ENCODE measurements at places on chromosomes 4 and X.

GRCh38 chrX:25017667-25018247, 2.0 kb upstream of the ARX start:
- no peak for DNase-seq

DNA sequence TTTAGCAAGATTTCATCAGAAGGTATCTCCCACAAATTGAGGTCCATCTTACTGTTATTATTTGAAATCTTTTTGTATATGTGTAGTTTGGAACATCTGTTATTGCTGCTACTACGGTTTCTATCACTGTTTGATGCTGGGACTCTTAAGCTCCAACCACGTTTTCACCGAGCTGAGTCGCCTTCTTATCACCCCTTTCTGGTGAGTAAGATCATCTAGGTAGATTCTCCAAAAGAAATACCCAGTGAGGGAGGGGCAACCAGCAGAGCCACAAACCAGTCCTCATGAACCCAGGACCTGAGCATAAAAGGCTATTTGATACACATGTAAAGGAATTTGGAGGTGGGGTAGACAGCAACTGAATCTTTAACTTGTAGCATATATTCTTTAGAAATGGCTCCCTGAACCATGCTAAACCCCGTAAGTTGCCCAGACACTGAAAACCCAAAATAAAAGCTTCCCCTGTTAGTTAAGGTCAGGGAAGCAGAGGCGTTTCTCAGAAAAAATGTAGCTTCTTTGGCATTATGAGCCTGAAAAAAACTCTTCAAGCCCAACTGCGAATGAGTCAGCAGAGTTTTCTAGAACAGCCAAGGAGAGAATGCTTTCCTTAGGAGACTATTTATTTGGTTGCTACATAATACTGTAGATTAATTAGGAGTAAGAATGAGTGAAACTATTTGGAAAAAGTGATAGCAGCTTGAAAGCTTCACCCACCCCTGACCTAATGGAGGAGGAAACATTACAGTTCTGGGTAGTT, 53.8 kb upstream of the ATXN3L start:
- no peak for DNase-seq

- DNase-seq: no peak
These were observed 78.8 kb downstream of the RLIM start for GRCh38 chrX:74535408-74536151.

- DNase-seq: no peak
These were observed 632.2 kb downstream of the TRAM1L1 start for GRCh38 chr4:116453127-116453526.

DNA sequence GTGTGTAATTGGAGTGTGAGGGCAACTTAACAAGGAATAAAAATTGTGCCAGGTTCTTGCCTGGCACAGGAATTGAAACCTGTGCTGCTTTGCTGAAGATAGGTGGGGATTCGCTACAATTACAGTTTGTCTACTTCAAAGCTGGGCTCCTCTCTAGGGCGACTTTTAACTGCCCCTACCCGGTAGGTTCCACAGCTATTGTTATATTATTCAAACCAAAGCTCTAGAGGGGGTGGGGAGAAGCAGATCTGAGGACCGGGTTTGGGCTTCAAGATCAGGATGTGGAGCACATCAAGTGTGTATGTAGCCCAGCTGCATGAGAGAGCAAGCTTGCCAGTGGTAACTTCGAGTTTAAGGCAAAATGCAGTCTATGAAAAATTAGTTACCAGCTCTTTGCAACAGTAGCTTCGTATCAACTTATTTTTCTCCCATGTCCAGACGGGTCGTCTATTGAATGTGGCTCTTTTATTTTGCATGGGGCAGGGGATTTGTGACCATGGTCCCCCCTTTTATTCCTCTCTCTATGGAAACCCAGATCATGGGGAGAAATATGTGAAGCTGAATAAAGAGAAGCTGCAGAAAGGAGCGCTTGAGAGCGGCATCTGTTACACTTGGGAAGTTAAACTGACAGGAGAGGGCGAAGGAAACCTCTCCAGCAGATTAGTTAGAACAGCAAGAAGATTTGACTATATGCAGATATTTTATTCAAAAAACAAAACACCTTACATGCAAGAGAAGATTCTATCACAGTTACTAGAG, 3.2 kb upstream of the POU3F4 start:
- no peak for DNase-seq

- DNase-seq: no peak
These were observed 162.2 kb upstream of the S100G start for GRCh38 chrX:16487620-16488385.

GRCh38 chrX:14064626-14065432, 35.1 kb upstream of the GEMIN8 start:
- DNase-seq: no peak

DNA sequence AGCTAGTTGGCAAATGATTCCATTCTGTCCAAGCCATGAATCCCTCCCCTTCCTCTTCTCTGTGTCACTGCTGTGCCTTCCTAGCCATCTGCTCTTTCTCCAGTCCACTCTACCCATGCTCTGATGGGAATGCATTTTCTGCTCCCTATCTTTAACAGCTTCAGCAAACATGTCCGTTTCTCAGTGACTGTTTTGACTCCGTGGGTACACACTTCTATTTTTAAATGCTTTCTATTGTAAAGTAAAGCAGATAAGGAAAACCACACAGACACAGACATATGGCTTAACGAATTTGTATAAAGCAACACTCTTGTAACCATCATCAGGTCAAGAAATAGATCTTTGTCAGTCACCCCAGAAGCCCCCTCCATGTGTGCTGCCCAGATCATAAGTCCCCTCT, 72.4 kb upstream of the KLHL13 start:
- DNase-seq: no peak

DNA sequence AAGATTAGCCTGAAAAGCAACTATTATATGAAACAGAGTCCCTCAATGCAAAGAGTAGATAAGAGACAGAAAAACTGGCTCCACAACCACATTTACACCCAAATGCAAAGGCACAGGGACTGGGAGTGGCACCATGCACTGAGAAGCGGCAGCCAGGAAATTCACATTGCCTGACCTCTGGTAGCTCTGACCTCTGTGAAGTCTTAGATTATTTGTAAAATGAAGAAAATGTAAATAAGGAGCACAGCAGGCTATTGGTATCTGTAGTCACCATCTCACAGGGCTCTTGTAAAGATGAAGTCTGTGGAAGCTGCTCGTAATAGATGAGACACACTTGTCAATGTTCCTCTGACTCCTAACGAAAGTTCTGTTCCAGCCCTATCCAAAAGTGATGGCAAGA, 69.7 kb downstream of the FAT1 start:
- DNase-seq: no peak

- DNase-seq: no peak
These were observed 3.7 kb downstream of the C4orf54 start for GRCh38 chr4:99653916-99654315.

DNA sequence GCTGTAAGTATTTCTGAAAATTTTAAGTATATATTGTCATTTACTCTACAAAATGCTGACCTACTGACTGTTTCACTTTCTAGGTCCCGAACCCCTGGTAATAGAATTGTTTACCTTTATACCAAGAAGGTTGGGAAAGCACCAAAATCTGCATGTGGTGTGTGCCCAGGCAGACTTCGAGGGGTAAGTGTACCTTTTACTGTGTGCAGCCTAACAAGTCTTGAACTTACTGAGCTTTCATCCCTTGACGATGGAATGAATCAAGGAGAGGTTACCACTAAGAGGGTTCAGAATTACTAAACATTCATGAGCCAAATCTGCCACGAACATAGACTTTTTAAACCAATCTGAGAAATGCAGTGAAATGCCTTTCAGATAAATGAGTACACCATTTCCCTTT, 1.6 kb downstream of the RPL34 start:
- no peak for DNase-seq

GRCh38 chr4:6180841-6181631, 19.3 kb downstream of the JAKMIP1 start:
- DNase-seq: no peak

GRCh38 chrX:70504772-70505450, 60.3 kb downstream of the DLG3 start:
- DNase-seq: no peak

- no peak for DNase-seq
These were observed 32.5 kb downstream of the TSPAN5 start for GRCh38 chr4:98625920-98626319.

GRCh38 chrX:10749113-10749512, 128.7 kb upstream of the MID1 start:
- no peak for DNase-seq

DNA sequence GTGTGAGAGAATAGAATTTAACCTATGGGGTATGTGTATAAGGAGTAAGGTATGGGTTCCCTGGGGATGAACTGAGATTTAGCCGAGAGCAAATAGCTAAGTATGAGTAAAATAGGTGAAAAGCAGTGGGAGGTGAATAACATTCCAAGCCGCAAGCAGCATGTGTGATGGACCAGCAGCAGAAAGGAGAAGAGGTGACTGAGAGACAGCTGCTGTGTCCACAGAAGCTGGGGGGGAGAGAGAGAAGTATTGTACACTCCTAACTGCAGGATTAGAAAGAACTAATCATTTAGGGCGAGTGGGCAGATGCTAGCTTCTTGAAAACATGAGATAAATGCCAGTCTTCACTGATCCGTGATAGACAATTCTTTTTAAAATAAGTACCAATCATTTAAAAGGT, 296.0 kb downstream of the KLHL4 start:
- no peak for DNase-seq

DNA sequence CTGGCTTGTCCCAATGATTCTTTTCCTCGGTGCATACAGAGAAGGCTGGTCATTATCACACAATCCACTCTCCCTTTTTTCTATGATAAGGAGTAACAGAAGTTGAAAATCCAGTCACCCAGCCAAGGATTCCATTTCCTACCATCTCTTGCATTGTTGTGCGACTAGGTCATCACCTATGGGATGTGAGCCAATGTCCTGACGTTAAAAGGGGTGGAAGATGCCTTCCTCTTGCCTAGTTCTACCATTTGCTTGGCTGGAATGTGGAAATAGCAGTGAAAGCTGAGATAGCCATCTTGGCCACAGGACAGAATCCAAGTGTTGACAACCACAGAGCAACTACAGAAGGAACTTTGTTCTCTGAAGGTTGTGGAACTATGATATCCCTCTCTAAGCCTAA, 132.2 kb upstream of the KIT start:
- no peak for DNase-seq

DNA sequence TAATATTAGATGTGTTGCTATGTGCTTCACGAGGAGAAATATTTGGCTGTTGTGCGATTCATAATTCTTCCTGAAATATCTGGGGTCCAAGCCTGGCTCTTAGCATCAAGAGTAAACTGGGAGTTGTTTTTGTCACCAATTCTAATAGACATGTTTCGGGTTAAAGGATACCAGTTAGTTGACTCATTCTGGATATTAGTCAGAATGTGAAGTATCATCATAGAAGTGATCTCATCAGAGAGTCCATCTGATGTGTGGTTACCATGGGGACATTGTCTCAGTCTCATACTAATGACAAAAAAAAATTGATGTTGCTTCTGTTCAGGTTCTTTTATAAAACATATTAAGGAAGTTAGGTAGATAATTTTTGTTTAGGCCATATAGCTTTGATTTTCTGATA, 57.2 kb upstream of the MTMR1 start:
- DNase-seq: peak; percentile 24

DNA sequence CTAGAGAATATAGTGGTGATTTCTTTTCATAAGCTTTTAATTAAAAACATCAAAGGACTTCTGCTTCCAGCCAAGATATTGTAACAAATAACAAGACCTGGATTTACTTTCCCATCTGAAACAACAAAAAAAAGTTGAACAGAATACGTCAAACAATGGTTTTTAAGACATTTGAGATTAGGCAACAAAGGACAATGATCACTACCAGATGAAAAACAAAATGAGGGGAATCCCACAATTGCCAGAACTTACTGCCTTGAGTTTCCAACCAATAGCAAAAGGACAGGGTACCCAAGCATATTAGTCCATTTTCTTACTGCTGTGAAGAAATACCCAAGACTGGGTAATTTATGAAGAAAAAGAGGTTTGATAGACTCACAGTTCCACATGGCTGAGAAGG, 341.4 kb upstream of the INTU start:
- no peak for DNase-seq

- no peak for DNase-seq
These were observed 10.5 kb downstream of the CD99L2 start for GRCh38 chrX:150887906-150888465.

DNA sequence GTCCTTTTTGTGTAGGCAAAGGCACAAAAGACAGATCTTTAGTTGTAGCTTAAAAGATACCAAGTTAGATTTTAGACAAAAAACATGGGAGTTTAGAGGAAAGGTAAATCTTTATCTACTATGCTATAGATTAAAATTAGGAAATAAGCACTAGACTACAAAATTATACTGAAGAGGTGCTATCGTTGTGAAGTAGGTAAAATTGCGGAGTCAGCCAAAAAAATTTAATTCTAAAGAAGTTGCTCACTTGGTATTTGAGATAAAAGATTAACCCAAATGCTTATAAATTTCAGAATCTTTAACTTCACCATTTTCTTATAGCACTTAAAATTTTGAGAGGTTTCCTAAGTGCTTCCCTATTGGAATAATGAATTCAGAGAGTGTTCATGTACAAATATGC, 604.1 kb downstream of the GRXCR1 start:
- DNase-seq: no peak

All from SW 1271 (cell line).